WTC11 (cell line): ENCODE measurements at places on chromosomes 4 and X. TPM values are rescaled to one million over a fixed set of nuclear protein-coding genes. Genes with fewer than 3 reads are reported as not detected.

DNA sequence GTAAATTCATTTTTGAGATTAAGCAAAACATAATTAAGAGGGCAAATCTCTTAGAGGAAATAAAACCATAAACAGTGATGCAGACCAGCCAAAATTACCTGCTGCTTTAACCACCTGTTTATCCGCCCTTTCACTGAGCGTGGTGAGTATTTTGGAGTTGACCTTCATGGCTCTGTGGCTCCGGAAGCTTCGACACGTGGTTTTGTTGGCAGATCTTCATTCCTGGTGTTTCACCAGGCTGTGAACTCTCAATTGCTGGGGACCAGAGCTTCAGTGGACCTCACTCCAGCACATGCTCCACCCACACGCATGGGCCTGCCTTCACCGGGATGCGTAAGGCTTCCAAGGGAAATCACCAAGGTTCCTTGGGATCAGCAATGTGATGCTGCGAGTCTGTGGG is 83.8 kb downstream of the FHDC1 start:
- no peaks in the 10 kb centered on the region for H3K36me3 ChIP-seq
- H3K4me3 ChIP-seq, result no peak overlapping the region
- H3K27ac ChIP-seq, result no peak overlapping the region
- H3K27me3 ChIP-seq, result peaks cover 3% of the 10 kb centered on the region; the same call in 1 of the 2 replicates
- peaks cover 33% of the 10 kb centered on the region for H3K4me1 ChIP-seq
- no peak for DNase-seq

TREX2 gene
- 0.78 to 1.5 TPM (median 1.0 TPM) in 3 replicates for total RNA-seq

C4orf51 gene
- 7.8 to 15.4 TPM (median 8.6 TPM) in 3 replicates for total RNA-seq

DNA sequence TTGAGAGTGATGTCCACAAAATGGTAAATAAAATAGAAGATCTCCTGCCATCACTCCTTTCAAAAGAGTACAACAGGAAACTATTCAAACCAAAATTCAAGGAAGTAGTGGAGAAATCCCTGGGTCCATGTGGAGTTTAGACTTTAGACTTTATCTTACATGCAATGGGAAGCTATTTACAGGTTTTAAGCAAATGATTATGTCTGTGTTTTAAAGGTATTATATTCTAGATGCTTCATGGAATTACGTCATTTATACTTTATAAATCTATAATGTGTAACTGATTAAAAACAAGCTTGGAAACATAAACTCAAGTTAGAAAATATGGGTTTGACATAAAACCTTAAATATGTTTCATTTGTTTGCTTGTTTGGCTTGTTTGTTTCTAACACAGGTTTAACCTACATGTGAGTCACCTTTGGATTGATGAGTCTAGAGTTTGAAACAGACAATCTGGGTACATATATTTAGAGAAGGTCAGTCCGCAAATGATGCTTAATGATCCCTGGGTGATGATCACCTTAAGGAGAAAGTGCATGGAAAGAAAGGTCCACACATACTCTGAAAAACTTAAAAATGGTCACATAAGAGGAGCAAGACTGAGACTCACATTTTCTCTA is 519.6 kb upstream of the AGA start:
- DNase-seq, result no peak
- no peaks in the 10 kb centered on the region for H3K36me3 ChIP-seq
- H3K27me3 ChIP-seq, result no peaks in the 10 kb centered on the region

DMRTC1 gene
- 0.14 TPM in 2 of 3 replicates, not detected in the other for total RNA-seq

RTL3 gene
- not detected in 3 replicates for total RNA-seq

- peaks cover 15% of the 10 kb centered on the region for H3K4me1 ChIP-seq
- H3K4me3 ChIP-seq, result no peak overlapping the region
- no peak overlapping the region for H3K27ac ChIP-seq
- no peaks in the 10 kb centered on the region for H3K27me3 ChIP-seq
Observed at GRCh38 chrX:37383313-37383712, 34.1 kb downstream of the PRRG1 start.

GRCh38 chrX:102979536-102979935 is 42.5 kb downstream of the RAB40AL start:
- no peak for DNase-seq
- no peak overlapping the region for H3K27ac ChIP-seq
- H3K4me1 ChIP-seq, result peaks cover 6% of the 10 kb centered on the region
- H3K36me3 ChIP-seq, result no peaks in the 10 kb centered on the region

DNA sequence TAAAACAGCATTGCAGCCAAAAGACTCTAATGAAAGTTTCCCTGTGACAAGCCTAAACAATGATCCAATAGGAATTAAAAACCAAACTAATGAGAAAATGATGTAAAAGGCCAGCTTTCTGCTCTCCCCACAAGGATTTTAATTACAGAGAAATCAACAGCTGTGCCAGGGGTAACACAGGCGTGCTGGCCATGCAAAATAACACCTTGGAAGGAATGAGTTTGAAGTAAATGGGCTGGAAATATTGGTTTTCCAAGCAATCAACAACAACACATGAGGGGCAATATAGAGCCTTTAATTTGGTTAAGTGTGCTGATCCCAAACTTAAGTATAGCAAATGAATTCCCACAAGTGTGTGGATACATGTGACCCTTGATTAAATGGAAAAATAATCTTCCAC is 56.9 kb downstream of the NDNF start:
- no peak overlapping the region for H3K4me3 ChIP-seq
- DNase-seq, result no peak
- H3K27me3 ChIP-seq, result no peaks in the 10 kb centered on the region
- no peak overlapping the region for H3K27ac ChIP-seq
- H3K4me1 ChIP-seq, result peaks cover 30% of the 10 kb centered on the region
- H3K36me3 ChIP-seq, result no peaks in the 10 kb centered on the region

DNA sequence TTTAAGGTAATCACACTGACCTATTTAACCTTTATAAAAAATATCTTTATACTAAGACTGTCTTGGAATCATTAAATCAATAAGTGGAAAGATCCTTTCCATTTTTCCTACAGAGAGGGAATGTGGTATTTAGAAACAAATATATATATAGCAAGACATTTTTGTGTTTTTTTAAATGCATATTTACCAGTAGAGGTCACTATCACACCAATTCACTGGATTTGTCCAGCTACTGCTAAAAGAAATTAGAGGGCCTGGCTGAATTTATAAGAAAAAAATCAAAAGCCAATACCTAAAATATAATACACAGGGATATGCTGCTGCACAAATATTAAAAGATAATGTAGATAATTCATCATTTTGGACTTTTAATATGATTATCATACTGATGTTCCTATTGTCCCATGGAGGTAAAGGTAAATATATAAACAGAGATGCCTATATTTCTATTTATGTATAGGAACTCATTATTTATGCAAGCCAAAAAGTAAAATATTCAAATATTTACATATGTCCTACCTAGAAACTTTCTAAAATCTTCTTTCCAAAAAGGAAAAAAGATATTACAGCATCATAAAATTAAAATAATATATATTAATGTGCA is 69.5 kb downstream of the PDE5A start:
- no peak for DNase-seq
- no peak overlapping the region for H3K27ac ChIP-seq
- no peaks in the 10 kb centered on the region for H3K27me3 ChIP-seq
- peaks cover 11% of the 10 kb centered on the region for H3K36me3 ChIP-seq

ZNF732 gene
- 28.1 to 33.8 TPM (median 30.2 TPM) in 3 replicates for total RNA-seq

C4orf46 gene
- total RNA-seq, result 18.1 to 20.6 TPM (median 20.4 TPM) in 3 replicates

GABRQ gene
- total RNA-seq, result 8.6 to 9.1 TPM (median 8.8 TPM) in 3 replicates

SERTM2 gene
- total RNA-seq, result 0.18 to 0.41 TPM (median 0.37 TPM) in 3 replicates

DNA sequence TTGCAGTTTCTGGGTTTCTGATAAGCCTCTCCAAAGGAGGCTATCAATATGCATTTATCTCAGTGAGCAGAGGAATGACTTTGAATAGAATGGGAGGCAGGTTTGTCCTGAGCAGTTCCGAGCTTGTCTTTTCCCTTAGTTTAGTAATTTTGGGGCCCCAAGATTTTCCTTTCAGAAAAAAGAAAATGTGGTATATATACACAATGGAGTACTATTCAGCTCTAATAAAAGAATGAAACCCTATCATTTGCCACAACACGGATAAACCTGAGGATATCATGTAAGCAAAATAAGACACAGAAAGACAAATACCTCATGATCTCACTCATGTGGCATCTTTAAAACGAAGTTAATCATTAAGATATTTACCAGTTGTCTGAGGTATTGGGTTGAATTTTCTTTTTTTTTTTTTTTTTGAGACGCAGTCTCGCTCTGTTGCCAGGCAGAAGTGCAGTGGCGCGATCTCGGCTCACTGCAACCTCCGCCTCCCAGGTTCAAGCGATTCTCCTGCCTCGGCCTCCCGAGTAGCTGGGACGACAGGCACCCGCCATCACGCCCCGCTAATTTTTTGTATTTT is 540 bp downstream of the ZNF721 start:
- DNase-seq, result no peak
- H3K4me1 ChIP-seq, result peaks cover 11% of the 10 kb centered on the region
- no peaks in the 10 kb centered on the region for H3K27me3 ChIP-seq
- peak overlapping the region; percentile 95 for H3K4me3 ChIP-seq

GRCh38 chr4:161249779-161250440 is 913.9 kb downstream of the FSTL5 start:
- H3K4me1 ChIP-seq, result no peaks in the 10 kb centered on the region
- no peaks in the 10 kb centered on the region for H3K27me3 ChIP-seq
- peaks cover 13% of the 10 kb centered on the region for H3K36me3 ChIP-seq
- no peak for DNase-seq
- no peak overlapping the region for H3K4me3 ChIP-seq

DNA sequence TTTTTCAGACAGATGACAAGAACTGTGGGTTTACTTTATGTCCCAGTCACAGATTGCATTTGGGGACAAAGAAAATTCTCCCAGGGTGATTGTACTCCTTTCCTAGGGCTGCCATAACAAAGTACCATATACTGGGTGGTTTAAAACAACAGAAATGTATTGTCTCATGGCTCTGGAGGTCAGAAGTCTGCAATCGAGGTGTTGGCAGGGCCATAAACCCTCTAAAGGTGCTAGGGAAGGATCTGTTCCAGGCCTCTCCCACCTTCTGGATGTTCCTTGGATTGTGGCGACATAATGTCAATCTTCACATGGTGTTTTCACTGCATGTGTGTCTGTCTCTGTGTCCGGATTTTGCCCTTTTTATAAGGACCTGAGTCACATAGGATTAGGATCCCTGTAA is 12.3 kb downstream of the GEMIN8 start:
- H3K4me1 ChIP-seq, result no peaks in the 10 kb centered on the region
- no peaks in the 10 kb centered on the region for H3K27me3 ChIP-seq
- no peak overlapping the region for H3K27ac ChIP-seq
- no peak for DNase-seq
- no peak overlapping the region for H3K4me3 ChIP-seq

DNA sequence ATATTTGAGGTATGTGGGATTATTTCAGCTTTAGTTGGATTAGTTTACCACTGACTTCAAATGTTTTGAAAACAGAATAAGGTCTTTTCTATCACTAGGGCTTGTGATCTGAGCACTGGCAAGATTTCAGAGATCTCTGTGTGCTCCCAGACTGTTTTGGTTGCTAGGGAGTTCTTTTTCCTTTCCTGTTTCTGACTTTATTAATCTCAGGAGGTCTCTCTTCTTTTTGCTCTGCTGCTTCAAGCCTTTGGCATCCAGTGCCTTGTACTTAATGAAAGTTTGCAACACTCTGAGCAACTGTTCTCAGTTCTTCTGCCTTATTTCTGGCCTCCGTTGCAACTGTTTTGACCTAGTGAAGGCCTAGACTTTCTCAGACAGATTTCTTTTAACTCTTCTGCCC is 32.1 kb upstream of the PAQR3 start:
- no peaks in the 10 kb centered on the region; the same call in 1 of the 2 replicates for H3K27me3 ChIP-seq
- no peak overlapping the region for H3K4me3 ChIP-seq
- H3K4me1 ChIP-seq, result no peaks in the 10 kb centered on the region
- DNase-seq, result no peak
- no peak overlapping the region for H3K27ac ChIP-seq
- no peaks in the 10 kb centered on the region for H3K36me3 ChIP-seq

- no peak overlapping the region for H3K4me3 ChIP-seq
- no peaks in the 10 kb centered on the region for H3K27me3 ChIP-seq
- H3K36me3 ChIP-seq, result peaks cover 38% of the 10 kb centered on the region
- no peak overlapping the region for H3K27ac ChIP-seq
- DNase-seq, result no peak
Observed at GRCh38 chr4:26410385-26411293, 79.6 kb downstream of the CCKAR start.

- DNase-seq, result no peak
- H3K27me3 ChIP-seq, result no peaks in the 10 kb centered on the region
- H3K27ac ChIP-seq, result 0 out of 2 replicates have a peak overlapping the region, but pooled peaks have one; percentile 32
- H3K4me1 ChIP-seq, result peaks cover 3% of the 10 kb centered on the region; the same call in 1 of the 2 replicates
Observed at GRCh38 chrX:153766098-153766817, 2.2 kb downstream of the PLXNB3 start.

DNA sequence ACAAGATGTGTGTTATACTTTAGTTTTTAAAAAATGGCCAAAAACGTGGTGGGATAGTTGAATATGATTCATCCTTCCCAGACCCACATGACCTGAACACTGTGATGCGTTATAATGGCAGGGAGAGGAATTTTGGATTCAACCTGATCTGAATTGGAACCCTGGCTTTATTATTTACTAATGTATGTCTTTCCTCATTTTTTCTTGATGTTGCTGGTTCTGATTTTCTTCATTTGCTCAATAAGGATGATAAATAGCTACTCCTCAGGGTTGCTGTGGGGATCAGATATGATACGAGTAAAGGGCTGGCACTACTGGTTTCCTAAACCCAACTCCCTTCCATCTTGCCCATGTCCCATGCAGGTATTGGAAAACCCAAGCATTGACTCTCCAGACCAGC is 24.2 kb upstream of the ACSL1 start:
- H3K27me3 ChIP-seq, result no peaks in the 10 kb centered on the region
- H3K36me3 ChIP-seq, result no peaks in the 10 kb centered on the region
- DNase-seq, result no peak
- H3K27ac ChIP-seq, result no peak overlapping the region
- H3K4me3 ChIP-seq, result no peak overlapping the region
- no peaks in the 10 kb centered on the region for H3K4me1 ChIP-seq

DNA sequence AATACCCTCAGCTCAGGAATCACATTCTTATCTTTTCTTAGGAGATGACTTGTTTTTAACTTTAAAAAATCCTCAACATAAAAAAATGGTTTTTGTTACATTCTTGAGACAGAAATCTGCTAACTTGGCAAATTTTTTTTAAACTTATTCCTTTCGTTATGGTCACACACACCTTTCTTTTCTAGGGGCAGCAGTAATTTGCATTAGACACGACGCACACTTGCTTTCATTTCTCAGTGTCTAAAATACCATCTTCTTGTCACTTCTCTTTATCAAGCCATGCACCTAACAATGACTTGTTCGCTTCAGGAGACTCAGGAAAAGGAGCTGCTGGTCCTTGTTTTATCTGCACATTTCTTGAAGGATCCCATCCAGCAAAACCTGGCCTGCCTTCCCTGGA is 112.6 kb upstream of the TBL1X start:
- 0 out of 2 replicates have a peak overlapping the region, but pooled peaks have one; percentile 19 for H3K27ac ChIP-seq
- H3K4me3 ChIP-seq, result no peak overlapping the region
- no peaks in the 10 kb centered on the region for H3K27me3 ChIP-seq
- H3K36me3 ChIP-seq, result no peaks in the 10 kb centered on the region

DNA sequence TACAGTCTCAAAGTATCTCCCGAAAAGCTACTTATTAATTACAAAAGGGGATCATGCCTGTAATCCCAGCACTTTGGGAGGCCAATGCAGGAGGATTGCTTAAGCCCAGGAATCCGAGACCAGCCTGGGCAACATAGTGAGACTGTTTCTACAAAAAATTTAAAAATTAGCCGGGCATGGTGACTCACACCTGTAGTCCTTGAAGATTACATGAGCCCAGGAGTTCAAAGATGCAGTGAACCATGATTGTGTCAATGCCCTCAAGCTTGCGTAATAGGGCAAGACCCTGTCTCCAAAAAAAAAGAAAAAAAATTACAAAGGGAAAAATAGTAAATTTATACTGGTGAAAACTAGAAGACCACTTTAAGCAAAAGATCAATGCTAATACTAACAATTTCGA is 3.3 kb upstream of the PORCN start:
- no peaks in the 10 kb centered on the region; the same call in none of the 2 replicates for H3K27me3 ChIP-seq
- no peak overlapping the region for H3K4me3 ChIP-seq
- H3K36me3 ChIP-seq, result no peaks in the 10 kb centered on the region
- H3K4me1 ChIP-seq, result peaks cover 7% of the 10 kb centered on the region
